ENCODE measurements at places on chromosomes 2 and 18.

DNA sequence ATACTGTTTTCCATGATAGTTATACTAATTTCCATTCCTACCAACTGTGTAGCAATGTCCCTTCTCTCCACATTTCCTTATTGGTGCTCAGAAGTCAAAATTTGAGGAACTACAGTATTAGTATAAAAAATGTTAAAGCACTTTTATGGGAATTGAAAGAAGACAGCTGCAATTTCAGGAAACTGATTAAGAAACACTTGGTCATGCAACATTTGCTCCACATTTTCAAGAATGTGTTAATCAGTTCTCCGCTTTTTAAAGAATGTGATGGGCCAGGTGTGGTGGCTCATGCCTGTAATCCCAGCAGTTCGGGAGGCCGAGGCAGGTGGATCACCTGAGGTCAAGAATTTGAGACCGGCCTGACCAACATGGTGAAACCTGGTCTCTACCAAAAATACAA lies 33.6 kb upstream of the MGAT4A start:
- DNase-seq, result no peak

DNA sequence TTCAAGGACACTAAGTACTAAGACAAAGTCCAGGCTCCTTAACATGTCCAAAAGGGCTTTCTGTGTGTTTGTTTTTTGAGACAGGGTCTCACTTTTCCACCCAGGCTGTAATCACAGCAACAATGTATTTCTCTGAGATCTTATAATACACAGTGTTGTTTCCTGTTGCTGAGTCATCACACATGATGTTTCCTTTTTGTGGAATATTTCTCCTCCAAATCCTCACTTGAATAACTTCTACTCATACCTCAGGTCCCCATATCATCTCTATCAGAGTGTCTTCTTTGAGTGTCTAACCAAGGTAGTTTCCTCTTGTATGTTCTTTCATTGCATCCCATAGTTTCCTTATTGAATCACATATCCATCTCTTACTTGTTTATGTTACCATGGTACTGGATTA lies 632.0 kb upstream of the PIK3C3 start:
- no peak for DNase-seq

- DNase-seq, result no peak
Measured at GRCh38 chr2:66827851-66828250, 392.9 kb downstream of the MEIS1 start.

DNA sequence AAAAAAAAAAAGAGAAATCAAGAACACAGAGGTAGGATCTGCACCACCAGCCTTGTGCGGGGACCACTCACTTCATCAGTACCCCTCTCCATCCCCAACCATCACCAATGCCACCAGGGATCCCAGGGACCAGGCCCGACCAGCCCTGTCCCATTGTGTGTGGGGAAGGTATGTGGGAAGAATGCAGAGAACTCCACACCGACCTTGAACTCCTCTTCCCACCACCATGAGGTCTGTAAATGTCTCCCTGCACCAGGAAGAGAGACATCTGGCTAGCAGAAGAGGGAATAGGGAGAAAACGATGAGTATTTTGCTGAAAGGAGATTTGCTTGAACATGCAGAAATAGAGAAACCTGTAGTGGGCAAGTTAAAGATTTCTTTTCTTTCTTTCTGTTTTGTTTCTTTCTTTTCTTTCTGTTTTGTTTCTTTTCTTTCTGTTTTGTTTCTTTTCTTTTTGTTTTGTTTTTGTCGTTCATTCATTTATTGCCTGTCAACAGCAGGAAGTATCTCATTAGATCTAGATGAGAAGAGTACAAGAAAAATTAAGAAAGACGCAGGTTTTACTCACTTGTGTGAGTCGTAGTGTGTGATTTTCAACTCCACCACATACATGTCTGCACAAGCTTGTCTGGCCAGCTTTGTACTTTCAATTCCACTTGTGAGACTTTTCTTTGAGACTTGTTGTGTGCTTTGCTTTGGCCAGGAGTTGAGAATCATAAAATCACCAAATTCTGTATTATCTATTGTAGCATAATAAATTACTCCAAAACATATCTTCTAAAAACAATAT lies 179.8 kb upstream of the HAAO start:
- no peak for DNase-seq

DNA sequence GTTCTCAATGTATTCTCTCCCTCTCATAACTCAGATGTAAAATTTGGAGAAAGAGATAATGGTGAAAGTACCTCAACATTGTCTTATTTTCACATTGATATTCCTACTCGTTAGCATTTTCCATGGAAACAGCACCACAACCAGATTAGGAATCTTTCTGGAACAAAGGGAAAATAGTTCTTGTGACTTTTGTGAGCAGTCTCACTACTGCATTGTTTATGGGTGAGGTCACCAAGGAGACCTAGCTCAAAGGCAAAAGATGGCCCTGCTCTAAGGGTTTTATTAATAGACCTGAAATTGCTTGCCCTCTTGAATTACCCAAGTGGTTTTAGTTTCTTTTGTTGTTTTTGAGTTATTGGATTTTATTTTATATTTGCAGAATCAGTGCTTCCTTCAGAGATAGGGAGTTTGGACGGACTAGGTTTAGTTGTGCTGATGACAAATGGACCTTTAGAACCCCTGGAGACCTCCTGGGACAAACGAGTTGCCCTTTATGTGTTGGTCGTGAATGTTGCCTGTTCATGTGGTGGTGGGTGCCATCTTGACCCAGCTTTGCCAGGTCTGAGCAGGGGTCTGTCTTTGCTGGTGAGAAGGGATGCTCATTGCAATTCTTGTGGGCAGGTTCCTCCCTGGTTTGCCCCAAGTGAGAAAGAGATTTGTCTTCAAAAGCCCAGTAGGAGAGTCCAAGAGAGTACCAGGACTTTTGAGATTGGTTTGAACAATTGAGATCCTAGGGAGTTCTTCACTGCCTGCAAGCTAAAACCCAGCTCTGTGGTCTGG lies 58.1 kb downstream of the INPP4A start:
- no peak for DNase-seq

DNA sequence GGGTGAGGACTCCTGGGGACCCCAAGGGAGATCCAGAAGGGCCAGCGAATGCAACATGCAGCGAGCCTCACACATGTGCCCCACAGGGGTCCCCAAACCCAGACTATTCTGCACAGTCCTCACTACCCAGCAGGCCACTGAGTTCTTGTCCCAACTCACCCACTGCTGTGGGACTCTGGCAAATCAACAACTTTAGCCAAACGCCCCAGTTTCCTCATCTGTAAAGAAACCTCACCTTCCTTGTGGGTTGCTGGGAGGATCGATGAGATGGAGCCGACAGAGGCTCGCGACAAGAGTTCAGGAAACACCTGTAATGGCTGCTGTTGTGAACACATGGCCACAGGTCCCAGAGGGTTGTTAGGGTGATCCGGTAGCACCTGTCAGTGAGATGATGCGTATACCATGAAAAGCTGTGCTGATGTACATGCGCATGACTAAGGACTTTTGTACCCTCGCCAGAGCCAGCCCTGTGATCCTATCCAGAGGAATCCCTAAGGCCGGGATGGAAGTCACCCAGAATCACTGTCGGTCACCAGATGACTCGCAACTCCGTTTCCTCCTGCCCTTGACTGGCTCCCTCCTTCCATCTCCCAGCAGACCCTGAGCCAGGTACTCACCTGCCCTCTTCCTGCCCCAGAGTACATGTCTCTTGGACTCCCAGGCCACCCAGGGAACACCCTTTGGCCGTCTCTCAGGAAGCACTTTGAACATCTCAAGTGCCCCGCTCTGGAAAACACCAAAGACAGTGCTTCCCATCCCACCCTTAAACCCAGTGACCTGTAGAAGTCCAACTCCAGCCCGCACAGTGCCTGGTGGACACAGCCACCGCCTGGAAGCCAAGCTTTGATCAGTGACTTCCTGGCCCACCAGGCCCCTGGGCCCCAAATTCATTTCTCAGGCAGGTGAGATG lies 103.3 kb upstream of the ID2 start:
- DNase-seq, result no peak

DNA sequence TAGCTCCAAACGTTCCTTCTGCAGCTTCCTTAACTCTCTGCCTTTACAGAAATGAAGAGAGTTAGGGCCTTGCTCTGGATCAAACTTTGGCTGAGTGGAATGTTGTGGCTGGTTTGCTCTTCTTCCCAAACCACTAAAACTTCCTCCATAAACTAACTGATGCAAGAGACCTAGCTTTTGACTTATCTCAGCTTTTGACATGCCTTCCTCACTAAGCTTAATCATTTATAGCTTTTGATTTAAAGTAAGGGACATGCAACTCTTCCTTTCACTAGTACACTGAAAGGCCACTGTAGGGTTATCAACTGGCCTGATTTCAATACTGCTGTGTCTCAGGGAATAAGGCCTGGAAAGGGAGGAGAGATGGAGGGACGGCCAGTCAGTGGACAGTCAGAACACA lies 8.3 kb downstream of the PXDN start:
- DNase-seq, result no peak

- peak; percentile 91 for DNase-seq
Measured at GRCh38 chr2:146950911-146951310, 893.9 kb upstream of the ACVR2A start.

DNA sequence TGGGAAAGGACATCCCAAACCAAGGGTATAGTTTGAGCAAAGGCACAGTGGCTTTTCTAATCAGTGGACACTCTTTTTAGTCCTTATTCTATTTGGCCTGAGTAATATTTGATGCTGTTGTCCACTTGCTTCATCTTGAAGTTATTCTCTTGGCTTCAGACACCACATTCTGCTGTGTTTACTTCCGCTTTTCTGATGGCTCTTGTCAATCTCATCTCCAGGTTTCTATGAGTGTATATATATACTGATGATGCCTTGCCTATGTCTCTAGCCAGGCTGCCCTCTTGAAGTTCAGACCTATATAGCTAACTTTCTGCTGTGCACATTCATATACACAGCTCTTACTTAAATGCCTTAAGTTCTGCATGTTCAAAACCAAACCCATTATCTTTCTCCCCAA lies 83.1 kb downstream of the EFEMP1 start:
- no peak for DNase-seq

DNA sequence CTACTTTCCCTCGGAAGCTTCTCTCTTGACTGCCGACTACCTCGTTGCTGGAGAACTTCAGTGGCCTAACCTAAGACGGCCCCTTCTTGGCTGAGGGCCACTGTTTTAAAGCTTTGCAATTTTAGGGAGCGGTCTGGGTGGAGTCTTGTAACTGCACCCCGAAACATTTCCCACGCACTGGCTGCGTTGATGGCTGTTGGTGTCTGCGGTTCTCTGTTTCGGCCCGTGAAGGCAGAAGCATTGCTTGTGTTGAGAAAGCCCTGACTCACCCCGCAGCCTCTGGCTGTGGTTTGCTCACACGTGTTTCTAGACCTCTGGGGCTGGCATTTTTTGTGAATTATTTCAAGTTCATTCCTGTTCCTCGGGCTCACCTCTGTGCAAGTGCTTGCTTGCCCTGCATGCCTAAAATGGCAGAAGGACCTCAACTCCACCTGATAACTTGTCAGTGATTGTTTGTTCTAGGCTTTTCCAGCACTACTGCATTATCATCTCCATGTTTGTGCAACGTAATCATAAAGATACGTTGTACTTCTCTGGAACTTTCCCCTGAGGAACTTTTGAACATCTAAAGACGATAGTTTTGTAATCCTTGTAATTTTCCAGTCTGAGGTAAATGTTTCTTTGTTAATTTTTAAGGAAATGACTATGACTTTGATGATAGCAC lies 94.2 kb upstream of the DLX2 start:
- no peak for DNase-seq

DNA sequence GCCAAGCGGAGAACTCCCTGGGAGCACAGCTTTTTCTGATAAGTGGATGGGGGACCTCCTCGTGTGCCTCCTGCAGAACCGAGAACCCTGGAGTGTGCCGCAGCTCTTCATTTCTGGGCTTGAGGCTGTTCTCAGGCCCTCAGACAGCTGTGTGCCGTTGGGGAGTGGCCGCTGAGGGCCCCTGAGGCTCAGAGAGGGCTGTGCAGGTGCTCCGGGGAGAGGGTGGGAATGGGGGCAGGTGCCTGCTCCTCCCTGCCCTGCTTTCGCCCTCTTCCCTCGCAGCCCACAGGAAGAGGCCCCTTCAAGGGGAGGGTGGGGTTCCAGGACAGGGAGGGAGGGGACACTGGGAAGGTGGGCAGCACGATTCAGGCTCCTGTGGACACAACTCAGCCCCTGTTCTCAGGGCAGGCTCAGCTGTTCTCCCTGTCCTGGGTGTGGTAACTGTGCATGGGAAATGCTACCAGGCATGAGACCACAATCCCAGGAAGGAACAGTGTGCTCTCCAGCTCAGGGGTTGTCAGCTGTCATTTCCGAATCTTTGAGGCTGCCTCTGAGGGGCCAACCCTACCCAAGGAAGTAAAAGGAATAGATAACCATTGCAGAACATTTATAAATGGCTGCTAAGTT lies 11.3 kb downstream of the LCT start:
- DNase-seq, result no peak

DNA sequence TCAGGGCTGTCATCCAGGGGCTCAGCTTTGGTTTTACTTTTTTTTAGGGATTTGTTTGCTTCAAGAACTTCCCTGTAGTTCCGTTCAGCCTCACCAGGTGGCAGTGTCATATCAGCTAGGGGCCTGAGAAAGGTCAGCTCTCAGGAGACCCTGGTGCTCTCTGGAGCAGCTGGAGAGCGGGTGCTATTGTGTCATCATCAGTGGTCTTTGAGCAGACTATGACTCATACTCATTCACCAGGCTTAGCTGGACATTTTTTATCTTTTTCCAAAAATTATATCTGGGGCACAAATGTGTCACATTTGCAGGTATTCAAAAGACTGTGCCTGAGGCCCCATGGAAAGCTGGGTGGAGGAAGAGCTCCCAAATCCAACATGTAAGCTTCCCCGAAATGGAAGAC lies 24.4 kb downstream of the ZNF892 start:
- DNase-seq, result peak; percentile 78

- no peak for DNase-seq
Measured at GRCh38 chr2:30709516-30709915, 97.7 kb downstream of the CAPN13 start.

DNA sequence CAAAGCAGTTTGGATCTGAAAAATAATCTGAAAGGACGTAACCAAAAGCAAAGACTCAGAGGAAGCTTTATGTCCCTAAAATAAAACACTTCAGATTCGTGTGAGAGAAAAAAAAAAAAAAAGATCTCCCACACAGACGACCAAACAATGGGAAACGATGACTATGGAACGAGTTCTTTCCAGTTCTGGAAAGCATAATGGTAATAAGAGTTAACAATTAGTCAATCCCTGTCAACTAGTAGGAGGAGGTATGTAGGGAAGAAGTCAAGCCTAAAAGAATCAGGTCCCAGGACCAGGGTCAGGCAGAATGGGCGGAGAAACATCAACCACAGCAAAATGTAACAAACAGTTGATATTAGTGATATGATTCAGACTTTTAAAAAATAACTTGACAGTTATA lies 170.3 kb upstream of the SETBP1 start:
- no peak for DNase-seq

DNA sequence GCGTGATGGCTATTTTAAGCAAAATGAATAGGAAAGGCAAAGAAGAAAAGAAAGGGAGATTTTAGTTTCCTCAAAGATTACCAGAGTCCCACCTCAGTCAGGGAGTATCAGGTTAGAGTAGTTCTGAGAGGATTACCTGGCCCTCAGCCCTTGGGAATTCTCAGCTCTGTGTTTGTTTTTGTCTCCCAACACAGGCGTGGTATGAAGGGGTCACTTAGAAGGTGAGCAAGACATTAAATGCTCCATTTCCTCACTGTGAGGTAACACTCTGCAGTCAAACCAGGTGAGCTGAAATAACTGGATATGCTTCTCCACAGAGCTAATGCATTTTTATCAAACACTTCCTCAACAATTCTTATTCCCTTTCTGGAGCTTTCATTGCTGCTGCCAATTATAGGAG lies 232.2 kb downstream of the IKZF2 start:
- no peak for DNase-seq

Measured in NCI-H1105 treated with DMSO at 0.1 percent for 48 hours (cell line).